ENCODE measurements at places on chromosomes 5 and 9. TPM values are rescaled to one million over a fixed set of nuclear protein-coding genes. Genes with fewer than 3 reads are reported as not detected.

GRCh38 chr9:2939368-2939767, 95.5 kb upstream of the PUM3 start:
- DNase-seq: no peak

DNA sequence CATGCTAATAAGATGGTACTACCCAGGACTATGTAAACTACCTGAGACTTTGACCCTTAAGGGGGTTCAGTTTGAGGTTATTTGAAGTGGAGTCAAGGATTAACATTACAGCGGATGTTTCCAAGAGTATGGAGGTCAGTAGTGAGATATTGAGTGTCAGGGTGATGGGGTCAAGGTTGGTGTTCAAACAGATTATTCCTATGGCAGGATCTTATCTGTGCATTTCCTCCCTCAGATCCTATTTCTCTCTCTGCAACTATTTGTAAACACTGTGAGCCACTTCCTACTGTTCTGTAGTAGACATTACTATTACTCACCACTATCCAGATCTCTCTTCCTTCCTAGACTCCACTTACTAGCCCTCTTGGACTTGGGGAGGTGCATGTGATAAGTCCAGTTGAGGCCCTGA, 54.0 kb upstream of the STOM start:
- no peak for DNase-seq

DNA sequence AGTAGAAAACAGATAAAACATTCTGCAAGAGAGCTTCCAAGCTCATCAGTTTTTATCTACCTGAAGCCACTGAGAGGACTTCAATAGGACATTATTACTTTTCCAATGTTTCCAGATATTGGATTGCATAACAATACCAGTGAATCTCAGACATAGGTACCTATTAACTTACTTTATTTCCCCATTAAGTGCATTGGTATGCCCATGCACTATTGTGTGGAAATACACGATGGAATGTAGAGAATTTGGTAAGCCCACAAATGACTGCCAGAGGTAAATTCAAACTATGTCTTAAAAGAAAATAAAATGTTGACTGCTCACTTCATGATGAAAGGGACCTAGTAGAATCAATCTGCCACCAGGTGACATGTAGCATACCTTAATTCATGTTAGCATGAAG, 48.1 kb upstream of the PRR16 start:
- no peak for DNase-seq

GRCh38 chr5:17734011-17734410, 99.8 kb downstream of the TAF11L14 start:
- no peak for DNase-seq

SPACA9 gene
- total RNA-seq: 9.6 TPM

NOXA1 gene
- total RNA-seq: 17.0 TPM

- no peak for DNase-seq
These were observed 14.2 kb downstream of the NDUFAF2 start for GRCh38 chr5:60959156-60959555.

- DNase-seq: no peak
These were observed 59.9 kb upstream of the ALDH1B1 start for GRCh38 chr9:38332625-38333024.

DNA sequence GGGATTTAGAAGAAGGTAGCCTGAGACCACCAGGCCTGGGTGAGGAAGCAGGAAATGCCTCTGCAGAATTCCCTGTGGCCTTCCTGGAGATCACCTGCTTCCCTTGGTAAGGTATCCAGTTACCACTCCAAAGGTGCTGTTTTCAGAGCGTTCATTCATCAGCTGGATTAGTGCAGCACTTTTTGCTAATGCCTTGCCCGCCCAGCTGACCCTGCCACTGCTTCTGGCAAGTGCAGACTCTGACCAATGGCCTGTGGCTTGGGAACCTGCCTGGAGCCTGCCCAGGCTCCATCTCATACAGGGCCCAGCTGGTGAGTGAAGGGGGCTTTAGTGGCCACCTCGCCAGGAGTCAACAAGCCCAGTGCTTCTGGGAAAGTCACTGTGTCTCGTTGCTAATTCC, 48.6 kb downstream of the FOXI1 start:
- no peak for DNase-seq

- DNase-seq: no peak
These were observed 6.7 kb downstream of the ADRB2 start for GRCh38 chr5:148833122-148833521.

DNA sequence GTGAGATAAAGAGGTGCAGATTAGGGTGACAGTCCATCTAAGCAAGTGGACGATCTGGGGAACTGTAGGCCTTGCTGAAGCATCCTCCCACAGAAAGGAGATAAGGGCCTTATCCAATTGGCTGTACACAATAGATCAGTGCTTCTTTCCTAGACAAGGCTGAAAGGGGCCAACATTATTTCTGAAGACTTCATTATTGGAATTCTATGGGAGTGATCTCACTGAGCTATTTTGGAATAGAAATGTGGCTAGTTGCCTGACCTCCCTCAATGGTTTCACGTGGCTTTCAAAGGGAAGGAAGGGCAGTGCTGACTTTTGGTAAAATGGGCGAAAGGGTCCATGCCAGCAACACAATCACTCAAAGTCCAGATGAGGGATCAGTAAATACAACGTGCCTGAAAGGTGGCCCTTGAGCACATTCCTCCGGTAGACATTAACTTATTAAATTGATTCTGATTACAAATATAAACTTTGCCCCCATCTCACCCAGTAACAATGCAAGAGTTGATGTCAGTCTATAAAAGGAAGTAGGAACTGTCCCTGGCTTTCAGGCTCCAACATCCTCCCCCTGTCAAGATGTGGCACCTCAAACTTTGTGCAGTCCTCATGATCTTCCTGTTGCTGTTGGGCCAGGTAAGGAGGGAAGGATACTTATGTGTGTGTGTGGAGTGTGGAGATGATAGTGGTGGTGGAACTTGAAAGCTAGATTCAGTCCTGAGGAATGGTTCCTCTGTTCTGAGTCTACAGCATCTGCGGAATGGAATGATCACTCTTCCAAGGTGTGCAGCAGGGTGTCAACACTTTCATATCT, at the start of gene LEAP2:
LEAP2 (plus strand) TSS at position 550 of the 811 bp plus-strand sequence; CDS start at position 577, 27 bp downstream.
- no peak for DNase-seq

DNA sequence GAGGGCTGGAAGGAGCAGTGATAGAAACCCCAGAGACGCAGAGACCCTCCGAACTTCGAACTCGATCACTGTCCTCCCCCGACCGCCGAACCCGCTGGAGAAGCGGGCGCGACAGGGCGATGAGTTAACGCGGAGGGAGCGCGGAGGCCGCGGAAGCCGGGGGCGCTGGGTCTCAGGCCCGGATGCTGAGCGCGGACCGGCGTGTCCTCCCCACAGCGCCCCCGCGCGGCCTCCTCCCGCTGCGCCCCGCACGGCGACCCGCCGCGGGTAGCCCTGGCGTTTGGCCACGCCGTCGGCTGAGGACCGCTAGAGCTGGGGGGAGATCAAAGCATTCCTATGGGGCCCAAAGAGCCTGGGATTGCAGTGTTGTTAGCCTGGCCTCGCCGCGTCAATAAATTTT, 7.7 kb upstream of the DMRT2 start:
- no peak for DNase-seq

DNA sequence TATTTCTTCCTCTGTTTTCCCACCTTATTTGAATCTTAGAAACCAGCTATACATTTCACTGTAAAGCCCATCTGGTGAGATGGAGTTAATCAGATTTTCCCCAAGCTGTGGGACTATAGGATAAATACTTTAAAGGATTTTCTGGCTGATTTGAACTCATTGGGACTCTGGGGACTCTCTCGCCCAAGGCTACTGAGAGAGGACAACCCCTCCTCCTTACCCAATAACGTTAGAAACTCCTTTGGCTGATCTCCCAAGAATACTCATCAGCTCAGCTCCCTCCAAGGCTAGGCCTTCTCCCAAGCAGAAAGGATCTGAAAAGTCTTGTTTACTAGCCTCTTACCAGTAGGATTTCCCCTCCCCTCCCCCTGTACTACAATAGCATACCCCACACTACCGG, 1.5 kb upstream of the GLRA1 start:
- DNase-seq: no peak

- no peak for DNase-seq
These were observed 510.4 kb downstream of the PSAT1 start for GRCh38 chr9:78807286-78807685.

DNA sequence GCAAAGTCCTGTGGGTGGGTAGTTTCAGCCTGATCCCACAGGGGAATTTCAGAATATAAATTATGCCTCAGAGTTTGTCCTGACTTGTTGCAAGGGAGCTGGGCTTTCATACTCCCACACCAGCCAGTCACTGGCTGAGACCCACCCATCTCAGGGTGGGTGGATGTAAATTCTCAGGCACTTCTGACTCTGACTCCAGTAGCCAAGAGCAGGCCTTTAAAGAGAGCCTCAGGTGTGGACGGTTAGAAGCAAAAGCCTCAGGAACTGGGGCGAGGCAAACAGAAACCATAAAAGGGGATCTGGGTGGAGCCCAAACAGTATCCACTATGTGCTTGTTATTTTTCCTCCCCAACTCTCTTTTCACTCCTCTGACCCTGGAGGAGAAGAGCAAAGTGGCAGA, 28.6 kb upstream of the FBXW11 start:
- no peak for DNase-seq

DNA sequence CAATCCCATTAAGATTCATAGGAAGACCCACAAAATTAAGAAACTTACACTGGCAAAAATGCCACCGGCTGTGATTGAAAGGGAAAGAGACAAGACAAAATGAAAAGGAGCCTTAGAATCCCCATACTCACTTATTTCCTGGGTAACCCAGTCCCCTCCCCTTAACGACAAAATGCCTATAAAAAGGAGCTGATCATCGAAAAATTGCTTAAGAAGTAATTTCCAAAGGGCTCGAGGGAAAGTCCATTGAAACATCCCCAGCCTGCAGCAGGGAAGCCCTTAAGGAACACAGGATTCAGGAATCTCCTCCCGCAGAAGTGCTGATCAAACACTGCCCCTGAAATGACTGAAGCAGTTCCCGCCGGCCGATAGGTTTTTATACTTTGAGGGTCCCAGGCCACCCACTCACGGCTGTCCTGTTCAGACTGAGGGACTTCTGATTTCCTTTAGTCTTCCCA, 677 bp upstream of the ZNF79 start:
- DNase-seq: no peak

DNA sequence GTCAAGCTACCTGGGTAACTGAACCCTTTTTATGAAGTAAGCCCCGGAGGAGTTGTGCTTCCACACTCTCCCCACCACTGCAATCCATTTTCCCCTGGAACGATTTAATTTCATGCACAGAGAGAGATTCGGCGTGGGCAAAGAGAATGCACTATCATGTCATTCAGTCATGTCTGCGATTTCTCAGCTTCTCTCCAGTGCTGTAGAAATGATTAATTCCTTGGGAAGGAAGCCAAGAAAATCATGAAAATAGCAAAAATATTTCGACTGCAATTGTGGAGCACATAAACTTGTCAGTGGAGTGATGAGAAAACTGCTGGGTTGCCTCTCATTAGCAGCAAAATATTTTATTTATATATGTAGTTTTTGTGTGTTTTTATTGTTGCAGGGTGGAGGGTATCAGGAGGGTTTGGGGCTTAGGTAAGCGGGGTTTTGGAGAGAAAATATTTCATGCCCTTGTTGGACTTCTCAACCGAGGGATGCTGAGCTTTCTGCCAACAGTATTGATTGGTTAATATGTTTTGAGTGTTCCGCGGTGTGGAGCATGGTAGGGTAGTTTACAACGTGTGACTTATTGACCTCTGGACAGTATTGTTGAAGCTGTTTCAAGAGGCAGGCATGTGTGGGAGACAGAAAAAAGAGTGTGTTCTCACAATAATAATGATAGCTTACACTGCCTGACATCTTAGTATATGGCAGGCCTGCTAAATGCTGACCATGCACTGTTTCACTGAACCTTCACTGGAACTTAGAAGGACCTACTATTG, 69.3 kb downstream of the SGCD start:
- DNase-seq: no peak

DNA sequence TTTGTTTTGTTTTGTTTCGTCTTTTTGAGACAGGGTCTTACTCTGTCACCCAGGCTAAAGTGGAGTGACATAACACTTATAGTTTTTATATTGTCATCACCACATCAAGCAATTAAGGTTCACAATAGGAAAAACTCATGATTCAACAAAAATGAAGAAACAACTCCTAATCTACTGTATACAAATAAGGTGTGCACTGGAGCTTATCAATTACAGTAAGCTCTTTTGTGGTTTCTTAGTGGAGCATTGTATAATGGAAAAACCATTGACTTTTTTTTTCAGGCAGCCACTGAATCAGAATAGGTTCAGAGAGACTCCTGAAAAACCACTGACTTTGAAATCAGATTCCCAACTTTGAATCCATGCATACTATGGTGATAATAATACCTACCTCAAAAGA, 10.8 kb upstream of the PLIN2 start:
- DNase-seq: no peak

SCGB3A2 gene
- not detected for total RNA-seq

ARID3C gene
- total RNA-seq: not detected

GRCh38 chr9:8769153-8769552, 969.6 kb upstream of the DMAC1 start:
- no peak for DNase-seq

CDK9 gene
- total RNA-seq: 130 TPM

BAAT gene
- total RNA-seq: 0.12 TPM

GRCh38 chr9:22919423-22919822, 472.8 kb downstream of the DMRTA1 start:
- DNase-seq: no peak

ARHGEF39 gene
- total RNA-seq: 0.69 TPM

GRCh38 chr5:61621202-61621650, 289.2 kb downstream of the ZSWIM6 start:
- DNase-seq: no peak

DNA sequence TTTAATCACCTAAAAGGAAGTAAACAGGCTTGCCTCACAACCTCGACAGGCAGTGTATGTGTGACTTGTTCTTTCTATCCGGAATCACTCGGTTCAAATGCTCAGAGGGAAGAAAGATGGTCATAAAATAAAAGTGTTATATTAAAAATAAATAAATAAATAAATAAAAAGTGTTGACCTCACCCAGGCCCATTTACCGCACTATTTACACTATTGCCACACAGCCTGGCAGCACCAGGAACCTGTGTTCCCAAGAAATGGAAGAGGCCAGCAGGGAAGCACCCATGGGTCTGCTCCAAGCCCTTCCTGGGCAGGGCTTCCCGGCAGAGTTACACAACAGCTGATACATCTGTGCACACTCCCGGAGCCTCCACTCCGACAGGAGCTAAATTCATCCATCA, 127.9 kb downstream of the EFNA5 start:
- peak; percentile 72 for DNase-seq

- DNase-seq: no peak
These were observed 6.3 kb downstream of the RAPGEF1 start for GRCh38 chr9:131733541-131734061.

DNA sequence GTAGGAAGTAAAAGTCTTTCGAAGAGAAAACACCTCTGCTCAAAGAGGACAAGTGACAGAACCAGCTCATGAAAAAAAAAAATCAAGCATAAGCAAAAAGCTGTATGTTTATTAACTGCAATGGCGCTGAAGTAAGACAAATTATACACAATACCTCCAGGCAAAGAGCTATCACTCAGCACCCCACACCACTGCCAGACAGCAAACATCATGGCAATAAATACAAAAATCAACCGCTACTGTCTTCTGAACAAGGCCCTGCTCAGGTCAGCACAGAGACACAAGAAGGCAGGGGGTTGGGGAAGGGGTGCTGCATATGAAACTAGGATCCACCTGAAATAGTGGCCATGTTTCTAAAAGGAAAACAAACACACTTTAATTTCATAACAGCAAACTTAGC, 50.4 kb downstream of the MAPKAP1 start:
- DNase-seq: no peak

- no peak for DNase-seq
These were observed 412.7 kb downstream of the ACTL7B start for GRCh38 chr9:108443019-108443633.
